Left ventricle myocardium superior (tissue), 1 donor: ENCODE measurements at places on chromosomes 7 and 10.

GRCh38 chr7:66556549-66557213, 72.0 kb upstream of the KCTD7 start:
- peak; percentile 30 for DNase-seq

GRCh38 chr7:28984631-28985030, 26.5 kb upstream of the TRIL start:
- peak; percentile 70 for DNase-seq

DNA sequence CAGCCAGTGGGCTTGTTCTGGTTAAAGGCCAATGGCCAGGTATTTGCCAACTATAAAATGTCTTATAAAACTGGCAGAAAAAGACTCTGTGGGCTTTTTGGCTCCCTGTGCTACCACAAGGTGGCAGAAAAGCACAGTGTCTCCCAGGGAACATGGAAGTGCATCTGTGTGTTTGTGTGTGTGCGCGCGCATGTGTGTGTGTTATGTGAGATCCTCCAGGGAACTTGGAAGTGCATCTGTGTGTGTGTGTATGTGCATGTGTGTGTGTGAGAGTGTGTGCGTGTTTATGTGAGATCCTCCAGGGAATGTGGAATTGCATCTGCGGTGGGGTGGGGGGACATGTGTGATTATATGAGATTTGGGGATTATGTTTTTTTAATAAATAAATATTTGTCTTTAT, 30.2 kb upstream of the ABI1 start:
- peak; percentile 41 for DNase-seq

DNA sequence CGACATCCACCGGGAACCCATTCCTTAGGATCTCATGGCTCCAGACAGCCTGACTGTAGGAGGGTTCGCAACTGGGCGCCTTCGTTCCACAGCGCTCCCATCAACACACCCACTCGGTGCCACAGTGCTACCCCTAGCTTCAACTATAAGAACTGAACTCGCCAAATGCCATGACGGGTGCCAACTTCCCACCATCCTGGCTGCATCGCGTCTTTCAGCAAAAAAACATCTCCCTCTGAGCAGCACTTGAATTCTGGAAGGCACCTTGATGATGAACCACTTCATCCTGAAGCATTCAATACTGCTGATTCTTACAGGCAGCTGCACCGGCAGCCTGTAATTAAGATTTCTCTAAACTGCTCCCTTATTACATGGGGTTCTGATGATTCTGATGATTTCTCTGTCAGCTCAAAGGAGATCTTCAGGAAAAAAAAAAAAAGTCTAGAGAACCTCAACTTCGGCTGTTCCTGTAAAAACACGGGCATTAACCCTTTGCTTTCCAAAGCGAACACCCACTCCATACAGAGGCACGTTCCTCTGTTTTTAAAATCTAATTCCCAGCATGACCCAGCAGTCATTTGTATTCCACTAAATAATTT, 1.3 kb downstream of the CYTH3 start:
- DNase-seq: peak; percentile 69

- DNase-seq: no peak
Observed at GRCh38 chr7:130144312-130145171, 60.7 kb downstream of the TMEM209 start.

DNA sequence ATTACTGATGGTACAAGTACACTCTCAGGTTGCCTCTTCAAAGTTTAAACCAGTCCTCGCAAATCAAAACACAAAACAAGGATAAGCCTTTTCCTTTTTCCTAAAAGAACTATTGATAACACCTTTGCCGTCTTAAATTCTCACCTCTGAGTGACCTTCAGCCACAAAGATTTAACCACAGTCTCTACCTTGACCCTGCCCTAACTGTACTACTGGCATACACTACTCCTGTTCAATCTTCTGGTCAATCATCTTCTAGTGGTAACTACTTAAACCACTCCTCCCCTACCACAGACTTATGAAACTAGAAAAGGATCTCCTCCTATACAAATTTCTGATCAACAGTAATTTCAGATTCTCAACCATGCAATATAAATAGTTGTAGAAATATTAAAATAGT, 15.1 kb downstream of the UPF2 start:
- no peak for DNase-seq

DNA sequence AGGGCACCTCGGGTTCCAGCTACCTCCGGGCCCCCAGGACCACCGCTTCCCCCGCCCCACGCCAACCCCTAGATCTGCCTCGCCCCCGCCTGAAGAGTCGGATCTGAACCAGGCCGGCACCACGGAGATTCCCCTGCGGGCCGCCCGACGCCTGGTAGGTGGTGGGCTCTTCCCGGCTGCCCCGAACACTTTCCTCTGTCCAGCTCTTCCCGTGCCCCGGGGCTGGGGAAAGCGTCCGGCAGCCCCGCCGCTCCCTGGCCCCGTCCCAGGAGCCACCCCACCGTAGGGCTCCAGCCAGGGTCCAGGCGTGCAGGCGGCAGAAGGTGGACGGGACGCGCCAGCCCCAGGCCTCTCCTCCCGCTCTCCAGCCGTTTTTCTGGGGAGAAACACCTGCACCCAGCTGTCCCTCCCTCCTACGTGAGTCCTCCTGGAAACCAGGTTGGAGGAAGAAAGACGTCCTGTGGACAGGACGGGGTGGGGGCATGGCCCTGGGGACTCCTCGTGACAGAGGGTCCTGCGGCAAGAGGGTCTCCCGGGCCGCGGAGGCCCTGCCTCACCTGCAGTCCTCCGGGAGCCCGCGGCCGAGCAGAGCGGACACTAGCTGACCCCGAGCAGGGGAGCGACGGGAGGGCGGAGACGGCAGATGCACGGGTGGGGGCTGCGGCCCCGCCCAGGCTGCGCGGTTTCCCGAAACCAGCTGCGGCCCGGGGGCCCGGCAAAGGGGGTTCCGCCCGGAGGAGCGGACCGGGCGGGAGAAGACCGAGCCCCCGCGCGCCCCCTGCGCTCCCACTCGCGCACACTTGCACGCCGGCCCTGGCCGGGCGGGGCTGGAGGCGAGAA, at the start of gene TMEM176B:
TSS of gene TMEM176B (minus strand) at position 624 of the 840 bp plus-strand sequence. CDS start 3,795 bp downstream, outside the sequence.
- DNase-seq: peak; percentile 77

GRCh38 chr10:17122726-17123661, 6.6 kb downstream of the CUBN start:
- DNase-seq: no peak

DNA sequence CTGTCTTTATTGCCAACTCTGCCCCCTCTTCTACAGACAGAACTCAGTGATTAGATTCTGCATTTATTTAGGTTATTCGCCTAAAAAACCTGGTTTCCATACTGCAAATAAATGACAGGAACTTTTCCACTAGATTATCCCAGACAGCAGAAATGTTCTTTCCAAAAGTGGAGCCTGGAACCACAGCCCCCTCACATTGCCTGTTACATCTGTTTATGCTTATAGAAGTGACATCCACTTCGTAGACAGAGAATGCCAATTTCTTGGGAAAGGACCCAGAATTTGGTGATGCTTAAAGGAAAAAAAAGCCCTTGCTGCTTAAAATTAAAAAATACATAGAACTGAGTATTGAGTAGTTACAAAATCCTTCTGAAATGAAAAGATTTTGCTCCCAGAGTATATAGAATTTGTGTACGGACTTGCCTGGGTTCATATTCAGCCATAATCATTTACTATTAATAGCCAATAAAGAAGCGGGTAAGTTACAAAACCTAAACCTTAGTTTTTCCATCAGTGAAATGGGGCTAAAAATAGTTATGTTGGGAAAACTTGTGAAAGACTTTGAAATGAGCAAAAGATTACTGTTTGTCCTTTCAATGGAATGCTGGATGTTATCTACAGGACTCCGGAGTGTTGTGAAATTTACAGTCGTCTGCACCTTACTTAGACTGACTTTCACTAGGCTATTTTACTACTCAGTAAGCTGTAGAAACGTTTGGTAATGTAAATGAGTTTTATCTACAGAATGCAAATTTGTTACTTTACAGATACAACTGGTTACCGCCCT, 1.1 kb upstream of the PPP1R9A start:
- no peak for DNase-seq

GRCh38 chr10:6400331-6400730, 179.7 kb downstream of the PRKCQ start:
- no peak for DNase-seq

- DNase-seq: no peak
Observed at GRCh38 chr7:107384025-107384424, 85.8 kb upstream of the GPR22 start.

GRCh38 chr7:25167262-25167843, 42.3 kb upstream of the CYCS start:
- DNase-seq: no peak

DNA sequence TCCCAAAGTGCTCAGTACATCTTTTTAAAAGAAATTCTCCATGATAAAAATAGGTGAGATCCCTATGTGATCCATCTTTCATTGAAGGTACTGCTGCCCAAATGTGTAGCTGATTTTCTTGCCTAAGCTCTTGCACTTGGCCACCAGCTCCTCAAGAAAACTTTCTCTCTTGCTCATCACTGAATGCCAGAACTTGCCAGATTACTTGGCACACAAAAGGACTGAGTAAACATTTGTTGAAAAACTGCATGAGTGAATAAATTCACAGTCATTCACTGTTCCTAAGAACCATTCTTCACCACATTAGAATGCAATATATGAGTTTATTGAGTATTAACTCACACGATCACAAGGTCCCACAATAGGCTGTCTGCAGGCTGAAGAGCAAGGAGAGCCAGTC, 99.9 kb downstream of the TRIL start:
- DNase-seq: no peak

DNA sequence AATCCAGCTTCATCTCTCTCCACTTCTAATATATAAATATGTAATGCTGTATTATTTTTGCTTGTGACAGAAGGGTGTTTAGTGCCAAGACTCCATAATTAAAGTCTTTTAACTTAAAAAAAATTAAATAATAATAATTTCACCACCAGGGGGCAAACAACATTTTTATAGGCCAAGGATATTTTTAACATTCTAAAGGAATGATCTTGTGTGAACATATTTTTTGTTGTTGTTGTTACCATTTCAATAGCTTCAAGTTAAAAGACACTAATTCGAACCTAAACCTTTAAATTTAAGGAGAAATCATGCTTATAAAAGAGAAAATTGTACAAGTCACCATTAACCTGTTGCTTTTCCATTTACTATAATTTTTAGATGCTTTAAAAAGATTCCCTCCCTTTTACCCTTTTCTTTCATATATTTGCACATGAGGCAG, 7.5 kb upstream of the DNAJC1 start:
- no peak for DNase-seq

- no peak for DNase-seq
Observed at GRCh38 chr10:63657761-63658160, 136.6 kb downstream of the REEP3 start.

- DNase-seq: no peak
Observed at GRCh38 chr7:110918949-110919548, 171.9 kb upstream of the LRRN3 start.

DNA sequence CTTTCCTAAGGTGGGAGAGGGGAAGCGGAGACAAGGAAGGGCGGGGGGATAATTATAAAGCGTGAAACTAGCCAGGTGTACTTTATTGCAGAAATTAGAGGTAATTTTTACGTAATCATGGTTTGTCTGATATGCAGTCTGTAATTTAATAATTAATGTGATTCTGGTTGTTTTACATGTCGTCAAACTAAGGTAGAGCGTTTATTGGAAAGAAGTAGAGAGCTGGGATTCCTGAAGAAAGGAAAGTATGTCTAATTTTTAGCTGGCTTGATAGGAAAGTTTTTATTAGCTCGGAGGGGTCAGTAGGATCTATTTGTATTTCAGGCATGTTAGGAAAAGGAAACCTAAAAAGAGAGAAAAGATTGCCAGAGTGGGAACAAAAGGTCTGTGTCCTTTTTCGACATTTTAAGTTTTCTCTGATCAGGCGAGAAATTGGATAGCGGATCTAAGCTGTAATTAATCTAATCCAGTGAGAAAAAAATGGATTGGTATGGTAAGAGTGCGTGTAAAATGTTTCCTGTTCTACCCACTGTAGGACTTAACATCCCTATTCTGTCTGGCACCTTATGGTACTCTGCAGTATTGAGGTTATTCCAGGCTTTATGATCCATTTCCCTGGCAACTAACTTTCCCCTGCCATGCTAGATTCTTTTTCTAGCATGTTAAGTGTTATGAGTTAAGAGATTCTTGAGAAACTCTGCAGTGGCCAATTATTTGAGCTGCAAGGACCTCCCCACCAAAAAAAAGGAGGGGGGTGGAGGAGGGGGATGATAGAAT, 1.4 kb downstream of the CELF2 start:
- DNase-seq: no peak

DNA sequence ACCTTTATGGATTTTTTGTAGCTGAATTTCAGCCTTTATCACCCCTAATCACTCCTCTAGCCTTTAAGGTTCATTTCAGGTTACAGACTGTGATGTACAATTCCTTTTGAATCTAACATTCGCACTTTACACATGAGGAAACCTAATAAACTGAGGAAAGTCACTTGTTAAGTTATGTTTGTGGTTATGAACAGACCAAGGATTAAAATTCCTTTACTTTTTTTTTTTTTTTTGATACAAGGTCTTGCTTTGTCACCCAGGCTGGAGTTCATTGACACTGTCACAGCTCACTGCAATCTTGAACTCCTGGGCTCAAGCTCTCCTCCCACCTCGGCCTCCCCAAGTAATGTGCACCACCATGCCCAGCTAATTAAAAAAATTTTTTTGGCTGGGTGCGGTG, 3.6 kb downstream of the MCU start:
- no peak for DNase-seq

GRCh38 chr7:139710036-139710435, 67.8 kb downstream of the HIPK2 start:
- DNase-seq: no peak
